ENCODE measurements at places on chromosomes 1 and 21. TPM values are rescaled to one million over a fixed set of nuclear protein-coding genes. Genes with fewer than 3 reads are reported as not detected.
A peak's percentile ranks its signal among the peaks of the same experiment; 100 is the strongest.

DNA sequence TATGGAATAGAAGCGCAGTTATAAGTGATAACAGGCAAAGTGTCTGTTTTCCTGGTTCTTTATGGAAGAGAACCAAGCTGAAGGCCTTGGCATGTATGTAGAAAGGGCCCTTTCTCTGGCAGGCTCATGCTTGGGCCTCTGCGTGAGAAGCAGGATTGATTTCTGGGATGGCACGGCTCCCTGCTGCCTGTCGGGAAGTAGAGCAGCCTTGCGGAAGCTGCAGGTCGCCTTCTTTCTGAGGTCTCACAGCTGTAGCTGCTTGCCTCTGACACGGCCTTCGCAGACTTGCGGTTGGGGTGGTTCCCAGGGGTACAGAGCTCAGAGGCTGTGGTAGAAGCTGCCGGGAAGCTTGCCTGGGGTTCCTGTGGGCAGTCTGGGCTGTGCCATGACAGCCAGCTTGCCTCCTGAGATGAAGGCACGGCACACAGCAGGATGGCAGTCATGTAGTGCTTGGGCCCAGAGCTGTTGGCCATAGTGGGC, 39.4 kb downstream of the TRAPPC10 start:
- DNase-seq = no peak
- H3K27me3 ChIP-seq = no peaks in the 10 kb centered on the region
- H3K4me1 ChIP-seq = peaks cover 27% of the 10 kb centered on the region
- peaks cover 21% of the 10 kb centered on the region for H3K36me3 ChIP-seq
- no peak overlapping the region for H3K27ac ChIP-seq

DNA sequence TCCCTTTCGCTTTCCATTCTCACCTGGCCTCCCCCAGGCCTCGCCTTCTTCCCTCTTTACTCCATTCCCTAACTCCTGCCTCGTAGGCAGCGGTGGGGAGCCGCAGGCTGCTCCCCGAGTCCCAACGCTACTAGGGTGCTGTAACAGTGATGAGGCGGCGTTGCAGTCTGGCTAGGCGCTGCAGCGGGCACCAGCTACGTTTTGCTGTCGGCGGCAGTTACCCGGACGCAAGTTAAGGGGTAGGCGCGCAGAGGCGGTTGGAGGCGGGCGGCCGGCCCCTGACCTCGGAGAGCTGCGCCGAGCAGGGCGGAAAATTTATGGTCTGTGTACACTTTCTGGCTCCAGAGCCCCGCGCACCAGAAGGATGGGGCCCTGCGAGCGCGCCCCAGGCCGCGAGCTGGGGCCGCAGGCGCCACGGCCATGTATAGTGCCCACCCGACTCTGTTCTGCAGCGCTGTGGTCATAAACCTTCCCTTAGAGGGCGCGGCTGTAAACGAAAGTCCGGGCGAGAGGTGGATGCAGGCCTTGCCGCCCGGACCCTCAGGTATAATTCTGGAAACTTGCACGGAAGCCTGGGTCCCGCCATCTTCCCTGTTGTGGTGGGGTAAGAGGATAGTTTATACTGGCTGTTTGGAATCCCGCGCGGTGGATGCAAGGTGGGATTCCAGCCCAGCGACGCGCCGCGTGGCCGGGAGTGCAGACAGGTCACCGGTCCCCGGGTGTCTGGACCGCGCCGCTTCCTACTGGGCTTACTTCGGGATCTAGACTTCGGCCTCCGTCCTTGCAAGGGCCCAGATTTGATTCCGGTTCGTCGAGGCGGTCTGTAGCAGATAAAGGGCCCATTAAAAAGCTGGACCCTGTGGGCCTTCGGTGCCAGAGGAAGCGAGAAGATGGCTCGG, 15.0 kb downstream of the HLX start:
- H3K27me3 ChIP-seq = peaks cover 98% of the 10 kb centered on the region
- no peak overlapping the region for H3K27ac ChIP-seq
- H3K36me3 ChIP-seq = no peaks in the 10 kb centered on the region

Gene CTSK
- 16.7 TPM for total RNA-seq

- no peak for DNase-seq
- no peak overlapping the region for H3K4me3 ChIP-seq
- no peaks in the 10 kb centered on the region for H3K27me3 ChIP-seq
- no peaks in the 10 kb centered on the region for H3K36me3 ChIP-seq
These were observed 44.1 kb upstream of the RAB4A start for GRCh38 chr1:229226796-229227195.

Gene DDAH1
- 28.6 TPM for total RNA-seq

GRCh38 chr1:240800291-240800690, 188.3 kb upstream of the GREM2 start:
- peaks cover 3% of the 10 kb centered on the region for H3K4me1 ChIP-seq
- no peak for DNase-seq
- H3K27ac ChIP-seq = no peak overlapping the region
- H3K36me3 ChIP-seq = no peaks in the 10 kb centered on the region
- H3K27me3 ChIP-seq = peaks cover 13% of the 10 kb centered on the region

DNA sequence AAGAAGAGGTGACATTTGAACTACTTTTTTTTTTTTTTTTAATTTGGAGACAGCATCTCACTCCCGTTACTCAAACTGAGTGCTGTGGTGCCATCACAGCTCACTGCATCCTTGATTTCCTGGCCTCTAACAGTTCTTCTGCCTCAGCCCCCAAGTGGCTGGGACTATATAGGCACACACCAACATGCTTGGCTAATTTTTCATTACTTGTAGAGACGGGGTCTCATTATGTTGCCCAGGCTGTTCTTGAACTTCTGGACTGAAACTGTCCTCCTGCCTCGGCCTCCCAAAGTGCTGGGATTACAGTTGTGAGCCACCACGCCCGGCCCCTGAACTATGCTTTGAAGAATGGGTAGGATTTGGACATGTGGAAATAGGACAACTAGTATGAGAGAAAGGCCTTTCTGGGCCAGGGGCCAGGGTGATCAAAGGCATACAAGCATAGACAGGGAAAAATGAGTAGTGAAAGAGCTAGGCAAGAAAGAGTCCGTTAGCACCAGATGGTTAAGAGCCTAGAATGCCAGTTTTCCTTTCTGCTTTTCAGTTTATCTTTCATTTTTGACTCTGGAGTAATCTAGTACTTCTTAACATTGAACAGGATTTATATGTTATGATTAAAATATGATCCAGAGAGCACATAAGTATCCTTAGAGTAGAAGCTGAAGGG, 6.3 kb downstream of the RABGAP1L start:
- H3K4me3 ChIP-seq = no peak overlapping the region
- H3K4me1 ChIP-seq = peaks cover 13% of the 10 kb centered on the region
- H3K27ac ChIP-seq = peak overlapping the region; percentile 13
- DNase-seq = no peak
- no peaks in the 10 kb centered on the region for H3K27me3 ChIP-seq

Gene MFSD2A
- total RNA-seq = 6.1 TPM
